ENCODE measurements at places on chromosomes 1 and 21.

DNA sequence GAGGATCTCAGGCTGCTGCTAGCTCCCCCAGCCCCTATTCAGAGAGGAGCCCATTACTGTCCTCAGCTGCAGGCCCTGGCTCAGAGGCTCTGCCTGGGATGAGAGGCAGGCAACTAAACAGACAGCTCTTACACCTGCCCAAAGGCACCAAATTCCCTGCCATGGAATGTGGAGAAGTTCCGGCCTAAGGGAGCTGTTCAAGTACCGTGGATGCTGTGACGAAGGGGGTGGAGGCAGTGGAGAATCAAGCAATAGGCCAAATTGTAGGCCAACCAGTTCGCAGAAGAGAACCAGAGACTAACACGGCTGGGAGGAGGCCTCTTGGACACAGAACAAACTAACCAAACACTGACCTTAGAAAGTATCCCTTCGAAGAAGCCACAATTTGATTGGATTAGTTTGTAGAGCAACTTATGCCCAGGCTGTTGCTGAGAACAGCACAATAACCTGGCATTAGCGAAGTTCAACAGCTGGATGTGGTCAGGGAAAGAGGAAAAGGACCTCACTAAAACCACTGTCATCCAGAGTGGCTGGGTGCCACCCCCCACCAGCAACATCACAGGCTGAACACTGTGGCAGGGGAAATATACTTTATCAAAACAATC, 3.6 kb downstream of the C1orf174 start:
- DNase-seq: peak; percentile 82

DNA sequence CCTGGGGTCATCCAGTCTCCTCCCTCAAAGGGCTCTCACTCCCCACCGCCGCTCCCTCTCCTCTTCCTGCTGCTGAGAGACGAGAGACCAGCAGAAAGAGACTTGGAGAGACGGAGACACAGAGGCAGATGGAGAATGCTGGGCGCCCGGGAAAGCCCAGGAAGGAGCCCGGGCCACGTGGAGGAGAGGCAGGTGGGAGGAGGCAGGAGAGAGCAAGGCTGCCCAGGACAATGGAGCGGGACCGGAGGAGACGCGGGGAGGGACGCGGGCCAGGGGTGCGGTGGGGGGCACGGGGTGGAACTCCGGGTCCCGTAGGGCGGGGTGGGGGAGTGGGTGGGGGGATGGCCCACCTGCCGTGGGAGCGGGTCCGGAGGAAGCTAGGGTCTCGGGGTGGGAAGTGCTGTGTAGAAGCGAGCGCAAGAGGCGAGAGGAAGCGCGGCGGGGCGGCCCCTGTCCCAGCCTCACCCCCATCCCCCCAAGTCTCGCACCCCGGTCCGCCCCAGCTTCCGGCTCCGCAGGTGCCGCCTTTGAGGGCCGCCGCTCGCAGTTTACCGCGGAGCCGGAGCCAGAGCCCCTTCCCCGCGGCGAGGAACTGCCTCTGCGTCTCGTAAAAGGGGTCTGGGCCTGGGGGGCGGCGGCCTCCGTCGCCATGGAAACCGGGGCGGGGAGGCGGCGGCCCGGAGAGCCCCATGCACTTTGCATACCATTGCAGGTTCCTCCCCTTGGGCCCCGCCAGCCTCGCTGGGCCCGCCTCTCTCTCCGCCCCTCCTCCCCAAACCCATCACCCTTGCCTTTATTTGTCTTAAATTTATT, 11.7 kb upstream of the EPHA2 start:
- peak; percentile 92 for DNase-seq

DNA sequence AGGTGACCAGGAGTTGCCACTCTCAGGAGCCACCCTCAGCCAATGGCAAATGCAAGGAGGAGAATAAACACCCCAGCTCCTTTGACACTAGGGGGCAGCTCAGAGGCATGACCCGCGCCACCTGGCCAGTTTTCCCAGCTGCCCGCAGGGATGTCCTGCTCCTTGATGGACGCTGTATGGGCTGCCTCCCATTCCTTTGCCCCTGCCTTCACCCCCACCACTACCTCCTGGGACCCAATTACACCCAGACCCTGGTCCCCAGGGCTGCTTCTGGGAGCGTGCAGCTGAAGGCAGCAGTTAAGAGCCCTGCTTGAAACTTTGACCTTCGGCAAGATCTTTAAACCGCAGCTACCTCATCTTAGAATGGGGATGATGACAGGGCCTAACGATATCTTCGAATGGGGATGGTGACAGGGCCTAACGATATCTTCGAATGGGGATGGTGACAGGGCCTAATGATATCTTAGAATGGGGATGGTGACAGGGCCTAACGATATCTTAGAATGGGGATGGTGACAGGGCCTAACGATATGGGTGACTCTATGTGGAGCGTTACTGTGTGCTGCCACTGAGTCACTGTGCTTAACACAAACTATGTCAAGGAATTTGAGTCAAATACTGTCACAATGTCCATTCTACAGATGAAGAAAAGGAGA, 163.0 kb upstream of the KAZN start:
- peak; percentile 74 for DNase-seq

GRCh38 chr1:230857822-230858221, 10.5 kb downstream of the C1orf198 start:
- DNase-seq: no peak

- DNase-seq: no peak
These were observed 264.0 kb downstream of the SEC16B start for GRCh38 chr1:177705839-177706238.

DNA sequence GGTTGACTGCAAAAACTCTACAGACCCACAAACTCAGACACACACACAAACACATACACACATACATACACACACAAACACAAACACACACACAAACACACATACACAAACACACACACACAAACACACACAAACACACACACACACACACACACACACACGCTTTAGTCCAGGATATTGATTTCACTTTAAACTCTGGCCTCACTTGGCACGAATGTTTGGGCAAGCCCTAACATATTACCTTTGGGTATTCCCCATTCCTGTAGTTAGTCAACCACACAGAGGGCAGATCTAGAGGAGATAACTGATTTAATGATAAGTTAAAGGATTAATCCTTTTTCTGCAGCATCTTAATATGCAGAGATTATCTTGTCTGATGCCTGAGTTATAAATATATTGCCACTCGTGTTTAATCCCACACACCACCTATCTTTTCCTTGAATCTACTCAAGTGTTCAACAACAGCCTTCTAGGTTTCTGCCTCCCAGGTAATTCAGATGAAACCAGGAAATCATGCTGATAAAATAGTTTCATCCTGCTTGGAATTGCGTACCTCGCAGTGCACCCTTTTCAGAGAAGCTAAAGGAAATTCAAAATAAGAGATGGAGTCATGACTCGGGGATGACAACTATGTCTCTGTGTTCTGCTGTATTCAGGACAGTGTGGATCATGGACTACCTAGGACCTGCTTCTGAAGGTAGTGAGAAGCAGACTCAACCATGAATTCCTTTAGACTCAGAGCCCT, 14.5 kb upstream of the RUNX1 start:
- DNase-seq: no peak

DNA sequence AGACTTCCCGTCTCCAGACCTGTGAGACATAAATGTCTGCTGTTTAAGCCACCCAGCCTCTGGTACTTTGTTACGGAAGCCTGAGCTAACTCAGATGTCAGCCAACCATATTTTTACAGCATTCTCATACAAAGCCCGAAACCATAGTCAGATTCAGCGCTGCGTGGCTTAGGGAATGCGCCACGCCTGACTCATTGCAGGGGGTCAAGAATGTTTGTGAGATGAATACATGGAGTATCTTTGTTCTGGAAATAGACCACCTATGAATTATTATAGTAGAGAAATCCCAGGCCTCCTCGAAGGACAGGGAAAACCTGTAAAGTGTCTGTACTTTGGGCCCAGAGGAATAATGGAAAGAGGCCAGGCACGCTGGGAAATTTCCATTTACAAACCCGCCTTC, 434.8 kb downstream of the CAMTA1 start:
- no peak for DNase-seq

GRCh38 chr21:41784456-41785102, 17.7 kb upstream of the RIPK4 start:
- peak; percentile 20 for DNase-seq

GRCh38 chr1:6971699-6972098, 186.4 kb downstream of the CAMTA1 start:
- peak; percentile 35 for DNase-seq

DNA sequence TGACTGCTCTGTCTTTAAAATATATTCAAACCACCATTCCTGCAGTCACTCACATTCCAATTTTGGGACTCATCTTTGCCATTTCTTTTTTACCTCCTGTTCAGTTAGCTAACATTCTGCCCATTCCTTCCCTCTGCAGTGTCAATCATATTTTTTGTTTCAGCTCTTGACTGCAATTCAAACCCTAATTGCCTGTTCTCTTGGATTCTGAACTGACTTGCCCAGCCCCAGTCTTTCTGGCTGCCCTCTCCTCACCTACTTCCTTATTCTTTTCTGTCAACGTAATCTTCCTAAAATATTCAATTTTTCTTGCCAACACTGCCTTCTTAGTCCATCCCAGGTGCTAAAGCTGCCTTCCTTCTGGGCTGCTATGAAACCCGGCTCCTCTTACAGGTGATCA, 6.1 kb downstream of the PRDM2 start:
- no peak for DNase-seq

- DNase-seq: no peak
These were observed 26.8 kb upstream of the EFHD2 start for GRCh38 chr1:15382601-15383518.

DNA sequence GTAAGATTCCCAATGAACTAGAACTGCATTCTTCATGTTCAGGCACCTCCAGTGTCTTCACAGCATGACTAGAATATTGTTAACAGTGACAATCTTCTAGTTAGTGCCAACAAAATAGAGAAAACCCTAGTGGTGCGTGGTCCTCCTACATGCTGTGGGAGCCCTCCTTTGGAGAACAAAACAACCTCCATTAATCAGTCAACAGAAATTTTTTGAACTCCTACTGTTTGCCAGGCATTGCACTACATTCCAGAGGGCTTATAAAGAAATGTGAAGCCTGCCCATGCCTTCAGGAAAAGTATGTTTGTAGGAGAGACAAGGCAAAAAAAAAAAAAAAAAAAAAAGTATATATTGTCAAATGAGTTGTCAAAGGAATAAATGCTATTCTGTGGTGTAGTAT, 252.7 kb downstream of the LRRC40 start:
- DNase-seq: no peak

DNA sequence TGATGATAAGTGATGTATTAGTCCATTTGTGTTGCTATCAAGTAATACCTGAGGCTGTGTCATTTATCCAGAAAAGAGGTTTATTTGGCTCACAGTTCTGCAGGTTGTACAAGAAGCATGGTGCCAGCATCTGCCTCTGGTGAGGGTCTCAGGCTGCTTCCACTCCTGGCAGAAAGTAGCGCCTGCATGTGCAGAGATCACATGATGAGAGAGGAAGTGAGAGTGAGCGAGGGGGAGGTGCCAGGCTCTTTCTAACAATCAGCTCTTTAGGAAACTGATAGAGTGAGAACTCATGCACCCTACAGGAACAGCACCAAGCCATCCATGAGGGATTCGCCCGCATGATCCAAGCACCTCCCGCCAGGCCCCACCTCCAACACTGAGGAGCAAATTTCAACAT, 2.2 kb upstream of the FHAD1 start:
- no peak for DNase-seq

GRCh38 chr1:163472651-163473248, 151.0 kb downstream of the NUF2 start:
- DNase-seq: no peak

- DNase-seq: no peak
These were observed 92.2 kb upstream of the TRABD2B start for GRCh38 chr1:48089356-48089891.

GRCh38 chr1:181061891-181062835, 26.3 kb upstream of the IER5 start:
- DNase-seq: no peak

- DNase-seq: no peak
These were observed 1.1 kb downstream of the ERO1B start for GRCh38 chr1:236280438-236281197.

- no peak for DNase-seq
These were observed 4.7 kb downstream of the CFAP410 start for GRCh38 chr21:44334329-44335030.

- no peak for DNase-seq
These were observed 168.1 kb downstream of the DUSP10 start for GRCh38 chr1:221573756-221574155.

DNA sequence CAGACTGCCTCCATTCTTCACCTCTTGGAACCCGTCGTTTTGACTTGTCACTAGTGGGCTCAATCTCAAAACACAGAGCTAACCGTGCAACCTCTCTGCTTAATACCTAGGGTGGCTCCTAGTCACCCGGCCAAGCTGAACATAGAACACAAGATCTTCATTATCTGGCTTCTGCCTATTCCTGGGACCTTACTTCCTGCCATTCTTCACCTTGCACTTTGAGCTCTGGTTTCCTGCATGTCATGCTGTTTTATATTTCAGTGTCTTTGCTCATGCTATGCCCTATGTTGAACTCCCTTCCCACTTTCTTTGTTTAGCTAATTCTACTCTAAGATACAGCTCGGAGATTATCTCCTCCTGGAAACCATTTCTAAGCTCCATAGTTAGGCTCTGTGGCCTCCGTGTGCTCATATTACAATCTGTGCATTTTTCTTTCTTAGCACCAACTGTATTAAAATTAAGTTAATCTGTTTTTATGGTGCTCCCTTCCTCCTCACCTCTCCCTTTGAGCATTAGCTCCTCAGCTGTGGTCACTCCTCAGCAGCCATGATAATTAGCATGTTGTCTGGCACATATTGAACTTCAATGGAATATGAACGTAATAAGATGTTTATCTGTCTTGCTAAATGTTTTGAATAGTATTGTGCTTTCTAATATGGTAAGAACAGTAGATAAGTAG, 13.1 kb downstream of the GPSM2 start:
- no peak for DNase-seq

GRCh38 chr1:18727956-18728355, 97.3 kb downstream of the PAX7 start:
- DNase-seq: no peak

- DNase-seq: no peak
These were observed 105.0 kb downstream of the GPATCH2 start for GRCh38 chr1:217525773-217526490.
